Activated CD4-positive, CD25-positive, alpha-beta regulatory T cell (primary cell): ENCODE measurements at places on chromosomes 7 and 10.

DNA sequence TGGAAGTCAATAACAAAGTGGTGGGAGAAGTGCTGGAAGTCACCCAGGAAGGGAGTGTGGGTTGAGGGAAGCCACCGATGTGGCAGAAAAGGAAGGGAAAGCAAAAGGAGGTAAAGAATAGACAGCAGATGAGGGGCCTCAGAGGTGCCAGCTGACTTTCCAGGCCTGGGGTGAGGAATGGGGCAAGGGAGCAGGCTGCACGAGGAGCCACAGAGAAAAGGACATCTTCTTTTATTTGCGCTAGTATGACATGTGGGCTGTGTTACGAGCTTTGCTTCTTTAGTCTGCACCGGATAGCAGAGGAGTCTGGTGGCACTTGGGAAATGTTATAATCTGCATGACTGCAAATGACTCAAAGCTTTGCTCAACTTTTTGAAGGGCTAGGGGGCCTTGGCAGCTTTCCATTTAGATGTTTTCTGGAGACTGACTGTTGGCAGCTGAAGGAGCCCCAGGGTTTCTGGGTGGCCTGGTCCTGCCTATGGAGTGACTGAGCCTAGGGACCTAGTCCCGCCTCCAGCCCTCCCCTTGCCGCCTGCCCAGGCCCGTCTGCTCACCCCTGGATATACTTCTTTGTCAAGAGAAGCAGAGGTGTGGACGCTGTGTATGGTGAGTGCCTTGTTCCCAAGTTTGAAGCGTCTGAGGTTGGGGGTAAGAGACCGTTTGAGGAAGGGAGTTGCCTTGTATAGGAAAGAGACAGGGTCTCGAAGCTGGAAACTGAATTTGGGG, 5.1 kb downstream of the PRXL2A start:
- DNase-seq, result no peak

DNA sequence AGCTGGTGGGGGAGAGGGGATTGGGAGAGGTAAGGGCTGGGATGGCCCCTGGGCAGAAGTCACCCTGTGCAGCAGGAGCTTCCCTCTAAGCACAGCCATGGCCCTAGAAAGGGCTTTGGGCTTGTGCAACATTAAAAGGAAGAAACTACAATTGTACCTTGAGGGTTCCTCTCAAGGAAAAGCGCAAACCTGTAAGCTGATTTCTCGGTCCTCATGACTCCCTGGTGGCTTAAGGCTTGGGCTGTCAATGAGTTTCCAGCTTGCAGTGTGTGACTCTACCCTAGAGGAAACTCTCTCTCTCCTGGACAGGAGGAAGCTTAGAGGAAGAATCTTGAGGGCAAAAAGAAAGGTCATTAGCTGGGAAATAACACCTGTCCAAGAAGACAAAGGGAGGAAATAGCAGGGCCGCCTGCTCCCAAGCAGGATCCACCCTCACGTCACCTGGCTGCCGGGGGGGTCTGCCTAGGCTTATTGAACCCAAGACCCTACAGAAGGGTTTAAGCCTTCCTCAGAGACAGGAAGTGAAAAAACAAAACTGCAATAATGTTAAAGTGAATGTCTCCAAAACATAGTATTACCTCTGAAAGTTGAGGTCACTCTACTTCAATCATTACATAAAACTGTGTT, 112.5 kb downstream of the WDR11 start:
- DNase-seq, result no peak

DNA sequence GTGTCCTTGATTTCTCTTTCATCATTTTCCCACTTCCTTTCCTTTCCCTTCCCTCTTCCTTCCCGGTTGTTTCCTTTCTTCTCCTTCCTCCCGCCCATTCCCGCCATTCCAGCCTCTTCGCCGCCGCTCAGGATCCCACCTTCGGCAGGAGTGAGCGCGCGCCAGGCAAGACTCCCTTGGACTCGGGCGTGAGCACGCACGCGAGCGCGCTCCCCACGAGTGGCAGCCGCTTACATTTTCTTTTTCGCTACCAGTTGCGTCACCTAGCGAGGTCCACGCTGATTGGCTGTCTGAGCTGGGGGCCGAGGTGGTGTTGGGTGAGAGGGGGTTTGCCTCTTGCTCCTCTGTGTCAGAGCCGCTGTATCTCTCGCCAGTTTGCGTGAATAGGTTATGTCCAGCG, 11.8 kb downstream of the ZAN start:
- DNase-seq, result no peak

GRCh38 chr10:113842171-113842570, 11.7 kb downstream of the DCLRE1A start:
- DNase-seq, result no peak

DNA sequence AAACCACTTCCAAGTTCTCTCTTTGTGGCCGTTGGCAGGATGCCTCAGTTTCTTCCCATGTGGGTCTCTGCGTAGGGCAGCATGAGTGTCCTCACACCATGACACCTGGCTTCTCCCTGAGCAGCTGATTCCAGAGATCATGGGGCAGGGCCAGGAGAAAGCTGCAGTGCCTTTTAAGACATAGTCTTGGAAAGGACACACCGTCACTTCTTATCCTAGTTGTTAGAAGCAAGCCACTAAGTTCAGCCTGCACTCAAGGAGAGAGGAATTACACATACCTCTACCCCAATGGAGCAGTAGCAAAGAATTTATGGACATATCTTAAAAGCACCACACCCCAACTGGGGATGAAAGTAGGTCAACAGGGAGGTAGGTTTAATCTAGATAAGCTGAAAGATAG, 16.4 kb downstream of the NODAL start:
- no peak for DNase-seq

- DNase-seq, result no peak
These were observed 164.3 kb downstream of the SUGCT start for GRCh38 chr7:40299097-40299496.

- no peak for DNase-seq
These were observed 561.7 kb downstream of the GFRA1 start for GRCh38 chr10:115711306-115711705.

DNA sequence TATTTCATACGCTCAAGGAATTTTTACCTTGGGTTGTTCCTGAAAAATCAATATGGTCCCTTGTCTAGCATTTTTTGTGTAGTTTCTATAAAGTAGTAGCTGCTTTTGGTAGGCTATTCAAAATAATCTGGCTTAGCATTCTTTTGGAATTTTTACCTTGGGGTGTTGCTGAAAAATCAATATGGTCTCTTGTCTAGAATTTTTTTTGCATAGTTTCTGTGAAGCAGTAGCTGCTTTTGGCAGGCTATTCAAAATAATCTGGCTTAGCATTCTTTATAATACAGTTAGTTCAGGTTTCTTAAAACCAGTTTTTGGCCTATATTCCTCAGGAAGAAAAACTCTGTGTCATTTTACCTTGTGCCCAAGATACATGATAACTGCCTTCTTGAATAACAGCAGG, 301.9 kb downstream of the SUGCT start:
- DNase-seq, result no peak

DNA sequence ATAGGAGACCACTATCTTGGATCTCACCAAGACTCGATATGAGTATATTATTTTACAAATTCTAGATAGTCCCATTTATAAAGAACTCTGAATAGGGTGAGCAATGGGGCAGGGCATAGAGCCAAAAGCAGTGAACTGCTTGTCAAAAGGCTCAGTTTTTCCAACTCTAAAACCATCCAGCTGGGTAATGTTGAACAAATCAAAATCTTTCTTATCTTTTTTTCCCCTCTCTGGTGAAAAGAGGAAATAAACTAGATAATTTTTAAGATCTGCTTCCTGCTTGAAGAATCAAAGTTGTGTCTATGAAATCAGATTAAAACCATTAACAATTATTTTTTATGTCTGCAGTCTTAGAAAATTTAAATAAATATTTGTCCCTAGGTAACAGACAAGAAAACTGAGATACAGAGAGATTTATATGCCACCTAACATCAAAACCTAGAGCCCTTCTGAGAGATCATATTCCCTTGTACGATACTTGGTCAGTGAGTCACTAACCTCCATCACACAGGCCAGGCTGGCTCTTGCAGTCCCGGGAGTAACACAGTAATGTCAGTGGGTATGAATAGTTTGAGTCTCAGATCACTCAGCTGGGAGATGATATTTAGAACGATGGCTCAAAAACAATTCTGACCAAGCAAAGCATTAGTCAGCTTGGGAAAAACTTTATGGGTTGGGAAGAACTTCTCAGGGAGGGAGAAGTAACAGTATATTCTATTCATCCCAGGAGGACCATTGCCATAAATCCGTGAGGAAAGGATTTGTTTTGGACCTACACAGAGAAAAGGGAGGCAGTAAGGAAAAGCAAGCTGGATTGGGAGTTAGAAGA, 178.8 kb downstream of the REEP3 start:
- no peak for DNase-seq

- no peak for DNase-seq
These were observed 238.5 kb upstream of the GALNT17 start for GRCh38 chr7:70893422-70893821.

DNA sequence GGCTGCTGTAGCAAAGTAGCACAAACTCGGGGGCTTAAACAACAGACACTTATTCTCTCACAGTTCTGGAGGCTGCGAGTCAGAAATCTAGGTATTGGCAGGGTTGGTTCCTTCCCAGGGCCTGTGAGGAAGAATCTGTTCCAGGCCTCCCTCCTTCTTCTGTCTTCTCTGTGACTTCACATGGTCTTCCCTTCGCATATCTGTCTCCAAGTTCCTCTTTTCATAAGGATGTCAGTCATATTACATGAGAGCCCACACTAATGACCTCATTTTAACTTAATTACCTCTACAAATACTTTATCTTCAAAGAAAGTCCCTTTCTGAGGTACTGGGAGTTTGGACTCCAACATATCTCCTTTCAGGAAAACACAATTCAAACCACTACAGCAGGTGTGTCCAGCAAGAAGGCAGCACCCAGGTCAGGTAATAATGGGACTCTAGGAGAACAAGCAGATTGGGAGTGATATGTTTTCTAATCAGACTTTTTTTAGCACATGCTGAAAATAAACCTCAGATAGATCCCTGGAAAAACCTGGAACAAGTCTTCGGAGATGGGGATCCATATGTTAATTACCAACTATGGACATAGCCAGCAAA, 11.7 kb downstream of the CREB5 start:
- no peak for DNase-seq

DNA sequence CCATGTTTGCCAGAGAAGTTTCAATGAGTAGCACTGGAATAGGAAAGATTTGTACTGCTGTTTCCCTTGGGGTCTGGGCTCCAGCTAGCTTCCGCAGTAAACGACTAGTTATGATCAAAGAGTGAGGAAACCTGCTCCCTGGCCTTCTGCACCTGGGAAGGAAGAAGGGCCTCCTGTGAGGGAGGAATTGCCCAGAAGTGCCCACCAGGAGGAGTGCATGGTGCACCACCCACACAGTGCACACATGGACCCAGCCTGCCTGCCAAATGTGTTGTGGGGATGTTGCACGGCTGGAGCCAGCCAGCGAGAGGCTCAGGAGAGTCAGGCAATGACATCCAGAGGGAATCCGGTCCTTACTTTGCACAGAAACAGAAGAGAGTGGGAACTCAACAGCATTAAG, 27.0 kb upstream of the FAM107B start:
- DNase-seq, result no peak

GRCh38 chr10:78433076-78433595, 399.5 kb downstream of the RPS24 start:
- no peak for DNase-seq

- no peak for DNase-seq
These were observed 660 bp upstream of the HHEX start for GRCh38 chr10:92688927-92689662.

DNA sequence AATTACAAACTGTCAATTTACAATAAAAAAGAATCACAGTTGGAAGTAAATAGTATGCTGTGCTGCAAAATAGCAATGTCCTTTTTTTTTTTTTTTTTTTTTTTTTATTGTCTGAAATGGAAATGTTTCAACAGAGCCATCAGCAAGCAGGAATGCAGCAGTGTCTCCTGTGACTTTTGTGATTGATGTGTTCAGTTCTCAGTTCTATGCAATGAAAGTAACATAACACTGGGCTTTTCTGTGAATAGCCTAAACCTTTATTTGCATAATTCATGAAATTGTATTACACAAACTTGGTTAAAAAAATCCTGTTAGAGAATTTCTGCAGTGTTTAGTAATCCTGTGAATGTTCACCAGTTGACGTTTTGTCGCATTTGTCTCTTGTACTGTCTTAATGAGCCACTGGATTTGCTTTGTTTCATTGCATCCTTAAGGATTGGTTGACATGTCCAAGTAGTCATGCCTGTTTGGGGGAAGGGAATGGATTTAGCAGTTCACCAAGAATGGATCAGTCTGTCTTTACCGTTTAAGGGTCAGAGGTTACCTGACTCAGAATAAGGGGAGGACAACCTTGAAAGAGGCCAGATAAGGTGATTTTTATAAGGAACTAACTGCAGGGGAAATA, 192.7 kb downstream of the MLLT10 start:
- DNase-seq, result no peak

- DNase-seq, result no peak
These were observed 78.1 kb downstream of the MYOF start for GRCh38 chr10:93404048-93404354.

- no peak for DNase-seq
These were observed 17.0 kb upstream of the TIAL1 start for GRCh38 chr10:119613741-119614140.

DNA sequence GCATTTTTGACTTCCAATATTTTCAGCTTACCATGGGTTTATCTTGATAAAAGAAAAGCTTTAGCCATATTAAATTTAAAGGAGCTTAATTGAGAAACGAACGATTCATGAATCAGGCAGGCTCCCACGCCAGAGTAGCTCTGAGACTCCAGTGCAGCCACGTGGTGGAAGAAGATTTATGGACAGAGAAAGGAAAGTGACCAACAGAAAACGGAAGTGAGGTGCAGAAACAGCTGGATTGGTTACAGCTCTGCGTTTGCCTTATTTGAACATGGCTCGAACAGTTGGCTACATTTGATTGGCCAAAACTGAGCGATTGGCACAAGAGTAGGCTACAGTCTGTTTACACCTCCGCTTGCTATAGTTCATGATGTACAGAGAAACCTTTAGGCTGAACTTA, 395.4 kb downstream of the GATA3 start:
- no peak for DNase-seq

DNA sequence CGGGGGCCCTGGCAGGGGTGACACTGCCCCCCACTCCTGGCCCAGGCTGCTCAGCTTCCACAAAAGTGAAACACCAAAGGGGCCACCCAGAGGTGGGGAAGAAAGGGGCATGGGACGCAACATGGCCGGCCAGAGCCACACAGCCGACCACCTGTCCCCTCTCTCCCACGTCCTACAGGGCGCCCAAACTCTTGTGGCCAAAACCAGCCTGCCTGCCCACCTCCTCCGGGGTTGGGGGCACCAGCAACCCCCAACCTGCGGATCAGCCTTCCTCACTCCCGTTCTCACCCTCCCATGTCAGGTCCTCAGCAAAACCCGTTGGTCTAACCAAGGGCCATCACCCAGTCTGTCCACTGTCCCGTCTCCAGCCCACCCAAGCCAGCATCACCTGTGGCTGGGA, 79.5 kb upstream of the DNAAF5 start:
- DNase-seq, result no peak

GRCh38 chr7:80440883-80441282, 71.0 kb downstream of the GNAT3 start:
- DNase-seq, result no peak

- no peak for DNase-seq
These were observed 204.2 kb downstream of the TNS3 start for GRCh38 chr7:47377741-47378140.

GRCh38 chr7:155349601-155350331, 52.1 kb downstream of the INSIG1 start:
- no peak for DNase-seq

GRCh38 chr10:63265222-63265617, 132.1 kb downstream of the NRBF2 start:
- no peak for DNase-seq
